ENCODE measurements at places on chromosomes 3 and 15. TPM values are rescaled to one million over a fixed set of nuclear protein-coding genes. Genes with fewer than 3 reads are reported as not detected.

DNA sequence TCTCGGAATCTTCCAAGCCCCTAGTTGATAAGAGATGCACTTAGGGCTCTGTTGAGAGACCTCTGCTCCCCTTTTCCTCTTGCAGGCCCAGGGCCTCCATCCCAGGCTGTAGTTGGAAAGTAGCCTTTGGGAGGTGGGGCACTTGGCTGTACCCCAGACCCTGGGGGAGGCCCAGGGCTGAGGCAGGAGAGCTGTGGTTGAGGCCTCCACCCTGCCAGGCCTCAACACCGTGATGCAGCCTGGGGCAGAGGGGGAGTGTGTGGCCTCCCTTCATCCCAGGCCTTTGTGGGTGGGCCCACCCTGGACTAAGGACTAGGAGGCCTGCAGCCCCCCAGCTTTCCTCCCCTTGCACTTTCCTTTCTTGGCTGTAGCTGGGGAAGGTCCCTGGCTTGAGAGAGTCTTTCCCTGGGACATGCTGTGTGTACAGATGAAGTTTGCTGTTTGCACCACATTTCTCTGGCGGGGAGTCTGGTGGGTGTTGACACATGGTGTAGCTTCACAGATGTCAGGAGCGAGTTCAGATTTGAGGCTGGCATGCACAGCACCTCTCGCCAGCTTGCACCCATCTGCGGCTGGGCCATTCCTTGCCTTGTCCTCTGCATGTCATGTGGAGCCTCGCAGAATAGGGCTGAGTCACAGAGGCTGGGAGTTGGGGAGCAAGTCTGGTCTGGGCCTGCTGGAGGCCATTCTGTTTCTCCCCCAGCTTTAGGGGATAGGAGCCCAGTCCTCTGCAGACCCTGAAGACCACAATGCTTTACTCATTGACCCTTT, 13.7 kb downstream of the PLEKHO2 start:
- DNase-seq, result no peak

IRAK2 gene
- polyA plus RNA-seq, result 6.2 TPM

GRCh38 chr15:55907797-55908196, 85.6 kb downstream of the NEDD4 start:
- DNase-seq, result peak; percentile 85

DNA sequence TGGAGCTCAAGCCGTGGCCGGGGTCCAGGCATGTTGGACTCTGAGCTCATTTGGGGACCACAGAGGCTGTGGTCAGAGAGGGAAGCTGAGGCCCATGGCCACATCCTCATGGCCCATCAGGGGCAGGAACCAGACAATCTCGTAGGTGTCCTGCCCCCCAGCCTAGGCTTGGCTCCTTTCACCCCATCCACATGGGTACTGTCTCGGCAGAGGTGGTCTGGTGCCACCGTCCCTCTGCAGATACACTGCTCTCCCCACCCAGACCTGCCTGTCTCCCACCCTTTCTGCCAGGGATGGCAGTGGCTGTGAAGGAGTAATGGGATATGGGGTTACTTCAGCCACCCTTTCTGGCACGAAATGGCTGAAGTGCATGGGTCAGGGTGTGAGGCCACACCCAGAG, 7.9 kb downstream of the PRSS50 start:
- no peak for DNase-seq

CPN2 gene
- polyA plus RNA-seq, result not detected

SPRED1 gene
- 5.7 TPM for polyA plus RNA-seq

- no peak for DNase-seq
These were observed 106.7 kb upstream of the AGBL1 start for GRCh38 chr15:85972805-85973540.

GRCh38 chr3:163368168-163368567, 1710.1 kb downstream of the SI start:
- no peak for DNase-seq

FAIM gene
- polyA plus RNA-seq, result 3.1 TPM
